Fibroblast of pulmonary artery (primary cell): ENCODE measurements at places on chromosomes 5 and 9.
A peak's percentile ranks its signal among the peaks of the same experiment; 100 is the strongest.

GRCh38 chr9:134419000-134419683, 92.9 kb downstream of the RXRA start:
- no peak for DNase-seq

DNA sequence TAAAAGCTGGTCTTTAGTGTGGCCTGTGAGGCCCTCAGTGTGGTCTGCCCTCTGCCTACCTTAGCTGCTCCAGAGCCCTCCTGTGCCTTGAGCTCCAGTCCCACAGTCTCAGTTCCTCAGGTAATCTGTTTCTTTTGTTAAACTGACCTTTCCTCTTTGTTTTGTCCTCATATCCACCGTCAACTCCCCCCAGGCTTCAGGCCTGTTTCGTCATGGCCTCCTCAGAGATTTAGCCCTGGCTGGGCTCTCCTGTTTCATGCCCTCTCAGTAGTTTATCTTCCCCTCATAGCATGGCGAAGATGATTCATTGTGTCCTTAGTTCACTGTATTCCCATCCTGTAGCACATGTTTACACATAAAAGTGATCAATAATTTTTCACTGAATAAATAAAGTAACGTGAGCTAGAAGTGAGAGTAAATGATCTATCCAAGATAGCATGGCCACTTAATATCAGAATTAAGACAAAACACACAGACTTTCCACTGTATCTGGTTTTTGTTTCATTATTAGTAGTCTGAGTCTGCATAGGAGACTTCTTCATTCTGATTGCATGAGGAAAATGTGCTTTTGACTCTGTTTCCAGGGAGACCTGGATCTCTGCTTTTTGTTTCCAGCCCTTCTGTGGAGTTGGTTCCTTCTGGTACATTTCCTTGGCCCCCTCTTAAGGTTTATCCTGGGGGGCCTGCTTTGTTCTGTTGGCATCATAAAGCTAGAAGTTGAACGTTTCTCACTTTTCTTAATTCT, 70.5 kb downstream of the SNX24 start:
- peak; percentile 22 for DNase-seq

DNA sequence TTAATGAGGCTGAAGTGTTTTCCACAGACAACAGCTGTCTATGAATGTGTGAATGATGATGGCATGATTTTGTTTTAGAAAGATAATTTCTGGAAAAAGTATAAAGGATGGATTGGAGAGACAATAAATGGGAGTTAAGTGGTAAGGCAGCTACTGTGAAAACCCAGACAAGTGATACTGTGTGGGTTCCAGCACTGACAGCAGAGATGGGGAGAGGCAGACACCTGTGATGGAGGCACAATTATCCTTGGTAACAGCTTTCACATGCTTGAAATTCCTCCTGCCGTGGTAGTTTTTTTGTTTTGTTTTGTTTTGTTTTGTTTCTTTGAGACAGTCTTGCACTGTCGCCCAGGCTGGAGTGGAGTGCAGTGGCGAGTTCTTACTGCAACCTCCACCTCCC, 189.3 kb downstream of the DEPDC1B start:
- no peak for DNase-seq

GRCh38 chr9:18485714-18486113, 11.8 kb downstream of the ADAMTSL1 start:
- DNase-seq: no peak

GRCh38 chr9:95731876-95732275, 143.6 kb upstream of the ERCC6L2 start:
- DNase-seq: no peak

DNA sequence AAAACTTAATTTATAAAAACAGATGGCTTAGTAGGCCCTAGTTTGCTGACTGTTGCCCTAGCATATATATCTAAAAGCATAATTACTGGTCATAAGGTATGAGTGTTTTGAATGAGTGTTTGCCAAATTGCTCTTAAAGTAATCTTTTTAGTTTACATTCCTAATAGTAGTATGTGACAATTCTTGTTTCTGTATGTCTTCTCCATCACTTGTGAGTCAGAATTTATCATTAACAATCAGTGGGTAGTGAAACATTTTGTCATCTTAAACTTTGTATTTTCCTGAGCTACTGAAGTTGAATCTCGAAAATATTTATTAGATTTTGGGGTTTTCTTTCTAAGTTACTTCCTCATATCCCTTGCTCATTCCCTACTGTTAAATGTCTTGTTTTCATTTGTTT, 49.6 kb downstream of the APC start:
- DNase-seq: peak; percentile 3
